ENCODE measurements at places on chromosomes 5 and 9.

DNA sequence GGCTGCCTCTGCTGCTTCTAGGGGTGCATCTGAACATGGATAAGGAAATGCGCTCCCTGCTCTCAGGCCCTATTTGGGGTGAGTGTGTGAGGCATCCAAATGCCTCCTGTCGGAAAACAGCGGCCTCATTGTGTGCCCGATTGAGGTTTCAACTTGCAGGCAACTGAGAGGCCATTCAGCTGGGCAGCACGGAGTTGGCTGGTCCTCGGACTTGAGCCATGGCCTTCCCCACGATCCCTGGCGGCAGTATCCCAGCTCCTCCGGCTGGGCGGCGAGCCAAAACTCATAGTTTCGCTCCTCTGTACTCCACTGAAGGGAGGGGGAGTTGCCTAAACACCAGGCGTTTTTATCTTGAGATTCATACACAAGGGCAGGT is 597.3 kb upstream of the SGCD start:
- no peak for DNase-seq

DNA sequence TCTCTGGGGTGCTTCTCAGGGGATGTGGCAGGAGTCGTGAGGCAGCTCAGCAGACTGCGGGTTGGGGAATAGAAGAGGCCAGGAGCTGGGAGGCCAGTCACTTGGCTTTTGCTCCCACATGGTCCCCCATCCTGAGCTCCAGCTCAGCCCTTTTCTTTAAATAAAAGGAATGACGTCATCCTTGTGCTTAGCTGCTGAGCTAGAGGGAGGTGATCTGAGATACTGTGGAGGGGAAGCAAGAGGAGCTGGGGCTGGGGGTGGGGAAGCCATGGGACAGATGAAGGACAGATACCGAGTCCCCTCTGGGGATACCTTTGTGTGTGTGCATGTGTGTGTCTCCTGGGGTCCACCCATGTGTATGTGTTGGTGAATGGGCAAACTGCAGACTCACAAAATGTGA is 89.0 kb upstream of the ARAP3 start:
- no peak for DNase-seq

- DNase-seq = no peak
These were observed 385.2 kb upstream of the KLF4 start for GRCh38 chr9:107874591-107875369.

GRCh38 chr9:87579781-87580541 is 82.3 kb downstream of the DAPK1 start:
- DNase-seq = no peak

GRCh38 chr5:136191304-136192014 is 1.5 kb downstream of the SMIM32 start:
- DNase-seq = no peak

GRCh38 chr5:97224112-97224750 is 41.2 kb upstream of the RIOK2 start:
- no peak for DNase-seq

GRCh38 chr5:145588113-145588512 is 247.0 kb downstream of the PRELID2 start:
- no peak for DNase-seq

DNA sequence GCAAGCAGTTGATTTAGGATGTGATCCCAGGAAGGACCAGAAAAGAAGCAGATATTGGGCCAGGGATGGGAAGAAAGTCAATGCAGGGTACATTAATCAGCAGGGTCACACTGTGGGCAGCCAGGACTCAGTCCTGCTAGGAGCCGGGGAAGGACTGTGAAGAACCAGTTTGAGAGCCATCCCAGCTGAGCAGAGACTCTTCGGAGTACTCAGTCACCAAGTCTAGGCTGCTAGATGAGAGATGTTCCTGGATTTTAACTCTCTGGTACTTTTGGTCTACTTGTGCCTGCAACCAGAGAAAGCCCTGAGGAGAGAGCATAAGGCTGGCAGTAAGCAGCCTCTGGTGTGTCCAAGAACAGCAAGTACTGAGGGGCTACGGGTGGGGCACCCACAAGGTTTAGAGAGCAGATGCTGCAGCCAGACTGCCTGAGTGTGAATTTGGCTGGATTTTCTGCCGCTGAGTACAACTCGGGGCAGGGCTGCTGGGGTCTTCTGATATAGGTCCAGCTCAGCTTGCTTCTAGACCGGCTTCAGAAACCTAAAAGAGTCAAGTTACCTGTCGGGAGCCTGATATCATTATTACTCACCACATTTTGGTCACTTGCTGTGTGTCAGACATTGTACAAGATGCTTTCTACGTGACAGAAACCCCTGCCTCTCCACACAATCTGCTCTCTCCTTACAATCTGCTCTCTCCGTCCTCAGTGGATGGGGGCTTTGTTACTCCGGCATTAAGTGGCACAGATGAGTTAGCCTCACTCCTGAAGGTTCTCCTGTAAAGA is 250.2 kb upstream of the GAS1 start:
- no peak for DNase-seq

DNA sequence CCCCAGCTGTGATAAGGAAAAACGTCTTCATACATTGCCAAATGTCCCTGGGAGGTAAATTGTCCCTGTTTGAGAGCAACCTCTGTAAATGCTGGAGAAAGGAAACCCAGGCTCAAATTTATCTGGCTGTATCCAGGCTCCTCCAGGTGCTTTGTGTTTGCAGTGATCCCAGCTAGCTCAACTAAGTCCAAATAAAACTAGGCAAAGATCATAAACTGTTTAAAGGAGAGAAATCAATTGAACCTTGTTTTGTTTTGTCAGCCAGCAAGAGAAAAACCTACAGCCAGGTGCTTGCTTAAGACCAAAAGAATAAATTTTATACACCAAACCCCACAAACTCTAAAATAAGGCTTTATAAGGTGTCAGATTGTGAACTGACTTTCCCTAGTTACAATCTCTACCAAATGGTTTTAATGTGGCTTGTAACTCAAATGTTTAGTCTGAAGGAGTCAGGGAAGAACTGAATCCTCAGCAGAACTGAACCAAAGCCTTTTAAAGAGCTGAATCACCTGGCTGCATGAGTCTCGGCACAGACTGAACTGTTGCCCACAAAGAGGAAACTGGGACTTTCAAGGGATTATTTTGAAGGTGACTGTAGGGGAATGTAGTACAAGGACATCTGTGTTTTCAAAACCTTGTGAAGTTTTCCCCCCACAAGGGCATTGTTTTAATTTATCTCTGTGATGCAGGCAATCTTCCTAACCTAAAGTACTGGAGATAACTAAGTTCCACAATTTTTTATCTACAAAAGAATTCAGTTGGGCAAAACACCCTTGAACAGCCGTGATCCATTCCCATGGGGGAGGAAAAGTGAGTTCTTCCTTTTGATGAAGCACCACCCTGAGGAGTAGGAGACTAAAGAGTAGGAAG is 201.7 kb upstream of the TARS1 start:
- DNase-seq = no peak

DNA sequence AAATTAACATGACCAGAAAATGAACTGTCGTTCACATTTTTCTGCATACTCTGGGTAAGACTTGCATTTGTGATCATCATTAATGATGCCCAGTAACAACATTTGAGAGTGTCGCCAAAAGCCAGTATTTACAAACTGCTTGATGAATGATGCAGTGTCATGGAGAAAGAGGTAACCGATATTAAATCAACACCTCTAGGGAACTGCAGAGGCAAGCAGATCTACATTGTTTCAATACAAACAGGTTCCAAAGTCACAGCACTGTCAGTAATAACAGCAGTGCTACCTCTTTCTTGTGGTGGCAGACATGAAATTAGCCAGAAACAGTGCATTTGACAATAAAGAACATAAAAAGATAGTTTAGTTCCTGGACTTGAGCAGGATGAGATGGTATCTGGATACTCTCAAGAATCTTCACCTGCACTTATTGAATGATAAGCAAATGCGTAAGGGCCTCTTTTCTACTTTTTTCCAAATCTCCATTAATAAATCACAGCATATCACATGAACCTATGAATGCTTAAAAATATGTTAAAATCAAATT is 456.6 kb downstream of the ARHGEF28 start:
- no peak for DNase-seq

- no peak for DNase-seq
These were observed 36.8 kb upstream of the CDH6 start for GRCh38 chr5:31156631-31157160.

DNA sequence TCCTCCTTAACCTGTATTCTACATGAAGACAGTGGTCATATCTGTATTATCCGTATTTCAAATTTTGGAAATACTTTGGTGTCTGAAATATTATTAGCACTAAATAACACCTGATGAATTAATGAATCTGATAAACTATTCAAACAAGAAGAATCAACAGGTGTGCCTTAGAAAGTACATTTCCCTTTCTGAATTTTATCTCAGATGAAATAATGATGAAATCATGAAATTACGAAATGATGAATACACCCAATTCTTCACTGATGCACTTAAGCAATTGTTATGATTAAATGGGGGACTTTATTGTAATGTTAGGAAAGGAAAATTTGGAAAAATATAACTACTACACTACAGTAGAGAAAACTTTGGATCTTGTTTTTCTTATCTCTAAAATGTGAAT is 313.6 kb downstream of the HCN1 start:
- DNase-seq = no peak

- DNase-seq = no peak
These were observed 10.9 kb upstream of the CARNMT1 start for GRCh38 chr9:75039009-75039408.

- no peak for DNase-seq
These were observed 49.4 kb upstream of the FKTN start for GRCh38 chr9:105508530-105508929.

GRCh38 chr5:2906302-2907090 is 155.0 kb upstream of the IRX2 start:
- no peak for DNase-seq

- peak; percentile 93 for DNase-seq
These were observed 20.3 kb downstream of the ANXA2R start for GRCh38 chr5:43019614-43020398.

DNA sequence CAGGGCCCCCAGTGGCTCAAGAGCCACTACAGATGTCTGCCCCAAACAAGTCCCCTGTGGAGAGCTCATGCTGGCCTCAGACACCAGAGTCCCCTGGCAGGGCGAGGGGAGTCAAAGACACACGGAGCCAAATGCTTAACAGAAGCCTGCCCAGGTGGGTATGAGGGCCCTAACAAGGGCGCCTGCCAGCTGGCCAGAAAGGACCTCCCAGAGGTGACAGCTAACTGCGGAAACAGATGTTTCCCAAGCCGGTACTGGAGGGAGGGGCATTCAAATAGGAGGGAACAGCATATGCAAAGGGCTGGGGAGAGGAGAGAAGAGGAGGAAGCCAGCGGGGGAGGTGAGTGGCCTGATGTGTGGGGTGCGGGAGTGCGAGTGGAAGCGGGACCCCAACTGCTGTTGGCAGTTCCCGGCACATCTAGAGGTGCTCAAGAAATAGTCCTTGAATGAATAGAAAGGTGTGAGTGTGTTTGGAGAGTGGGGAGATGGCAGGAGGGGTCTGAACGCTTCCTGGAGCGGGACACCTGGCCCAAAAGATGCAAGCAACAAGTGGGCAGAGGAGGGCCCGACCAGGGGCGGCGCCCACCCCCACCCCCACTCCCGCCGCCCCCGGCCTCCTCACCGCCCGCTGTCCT is 824 bp downstream of the MXD3 start:
- DNase-seq = peak; percentile 47

- no peak for DNase-seq
These were observed 142.4 kb downstream of the EDIL3 start for GRCh38 chr5:84242286-84242685.
